ENCODE measurements at places on chromosomes 3 and 15.
A peak's percentile ranks its signal among the peaks of the same experiment; 100 is the strongest.

- DNase-seq, result no peak
Measured at GRCh38 chr3:36729204-36730056, 34.9 kb downstream of the DCLK3 start.

DNA sequence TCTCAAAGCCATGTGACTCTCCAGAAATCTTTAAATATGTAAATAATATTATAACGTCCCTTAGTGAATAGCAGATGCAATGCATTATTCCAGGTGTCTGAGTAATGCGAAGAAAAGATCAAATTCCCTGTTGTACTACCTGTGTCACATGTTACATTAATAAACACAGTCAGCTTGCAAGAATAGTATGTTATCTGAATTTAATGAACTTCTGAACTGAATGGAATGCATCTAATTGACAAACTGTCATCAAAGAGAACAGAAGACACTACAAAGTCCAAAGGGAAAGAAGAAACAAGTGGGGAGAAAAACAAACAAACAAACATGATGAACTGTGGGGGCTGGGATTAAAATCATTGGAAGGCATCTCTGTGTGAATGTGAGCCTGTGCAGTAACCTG is 508.8 kb downstream of the LPP start:
- DNase-seq, result no peak

DNA sequence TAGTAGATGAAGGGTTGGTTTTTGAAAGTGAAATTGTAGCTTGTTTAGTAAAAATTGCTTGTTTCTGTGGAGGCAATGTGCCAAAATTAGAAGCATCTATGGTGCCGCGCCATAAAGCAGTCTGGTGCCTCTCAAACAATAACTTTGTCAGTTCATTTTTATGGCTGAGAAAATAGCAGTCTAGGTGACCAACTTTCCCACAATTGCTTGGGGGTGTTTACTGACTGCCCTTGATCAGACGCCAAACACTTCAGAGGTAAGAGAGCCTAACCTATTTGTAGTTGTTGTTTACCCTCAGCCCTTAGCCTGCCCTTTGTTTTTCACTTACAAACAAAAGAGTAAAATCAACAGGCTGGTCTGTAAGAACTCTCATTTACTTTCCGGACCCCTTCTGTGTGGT is 174.5 kb downstream of the FNDC3B start:
- no peak for DNase-seq

GRCh38 chr3:190036631-190037030 is 84.1 kb downstream of the P3H2 start:
- no peak for DNase-seq

GRCh38 chr3:134284438-134284837 is 33.8 kb upstream of the RYK start:
- DNase-seq, result no peak

- peak; percentile 51 for DNase-seq
Measured at GRCh38 chr3:105367063-105367405, 325 bp downstream of the ALCAM start.

DNA sequence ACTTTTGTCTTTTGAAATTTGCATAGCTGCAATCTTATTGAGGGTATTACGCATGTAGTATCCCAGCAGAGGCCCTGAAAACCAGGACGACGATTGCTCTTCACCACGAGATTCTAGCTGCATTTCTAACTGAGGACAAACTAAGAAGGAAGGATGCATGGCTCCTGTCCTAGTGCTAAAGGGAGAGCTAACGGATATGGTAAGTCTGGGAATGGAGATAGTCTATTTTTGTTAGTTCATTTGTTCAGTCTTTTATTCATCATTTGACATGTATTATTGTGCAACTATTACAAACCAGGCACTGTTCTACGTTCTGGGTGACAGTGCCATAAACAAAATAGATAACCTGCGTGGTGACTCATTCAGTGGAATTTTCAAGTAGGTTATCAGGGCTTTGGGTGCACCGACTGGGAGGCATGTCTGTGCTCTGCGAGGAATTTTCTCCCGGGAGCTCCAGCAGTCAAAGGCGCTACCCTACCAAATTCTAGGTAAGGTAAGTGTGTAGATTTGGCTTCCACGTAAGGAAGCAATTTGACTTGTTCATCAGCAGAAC is 51.9 kb upstream of the ETV5 start:
- DNase-seq, result no peak

- no peak for DNase-seq
Measured at GRCh38 chr3:58025837-58026569, 17.8 kb downstream of the FLNB start.

- DNase-seq, result no peak
Measured at GRCh38 chr3:171491361-171491760, 31.2 kb upstream of the TNIK start.

- DNase-seq, result no peak
Measured at GRCh38 chr15:75554717-75555116, 24.4 kb downstream of the PTPN9 start.

DNA sequence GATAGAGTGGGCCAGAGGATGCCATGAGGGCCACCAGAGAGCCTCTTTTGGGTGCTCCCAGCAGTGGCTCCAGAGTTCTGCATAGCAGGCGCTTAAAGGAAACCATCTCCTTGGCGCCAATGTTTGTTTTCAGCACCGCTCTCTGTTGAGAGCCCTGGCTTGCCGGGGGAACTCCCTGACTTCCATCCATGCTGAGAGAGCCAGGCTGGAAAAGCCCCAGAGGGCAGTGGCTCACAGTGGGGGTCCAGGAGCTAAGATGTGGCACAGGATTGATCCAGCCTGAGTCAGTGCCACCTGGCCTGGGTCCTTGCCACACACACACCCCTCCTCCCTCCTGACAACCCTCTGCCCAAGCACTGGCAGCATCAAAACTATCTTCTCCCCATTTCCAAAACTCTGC is 50.4 kb upstream of the HACD2 start:
- no peak for DNase-seq

DNA sequence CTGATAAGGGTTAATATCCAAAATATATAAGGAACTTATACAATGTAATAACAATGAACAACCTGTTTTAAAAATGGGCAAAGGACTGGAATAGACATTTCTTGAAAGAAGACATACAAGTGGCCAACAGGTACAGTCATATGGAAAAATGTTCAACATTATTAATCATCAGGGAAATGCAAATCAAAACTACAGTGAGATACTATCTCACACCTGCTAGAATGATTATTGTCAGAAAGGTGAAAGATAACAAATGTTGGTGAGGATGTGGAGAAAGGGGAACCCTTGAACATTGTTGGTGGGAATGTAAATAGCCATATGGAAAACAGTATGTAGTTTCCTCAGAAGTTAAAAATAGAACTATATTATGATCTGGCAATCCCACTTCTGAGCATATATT is 20.4 kb downstream of the GOLM2 start:
- DNase-seq, result no peak

GRCh38 chr3:77160931-77161497 is 121.1 kb downstream of the ROBO2 start:
- no peak for DNase-seq

DNA sequence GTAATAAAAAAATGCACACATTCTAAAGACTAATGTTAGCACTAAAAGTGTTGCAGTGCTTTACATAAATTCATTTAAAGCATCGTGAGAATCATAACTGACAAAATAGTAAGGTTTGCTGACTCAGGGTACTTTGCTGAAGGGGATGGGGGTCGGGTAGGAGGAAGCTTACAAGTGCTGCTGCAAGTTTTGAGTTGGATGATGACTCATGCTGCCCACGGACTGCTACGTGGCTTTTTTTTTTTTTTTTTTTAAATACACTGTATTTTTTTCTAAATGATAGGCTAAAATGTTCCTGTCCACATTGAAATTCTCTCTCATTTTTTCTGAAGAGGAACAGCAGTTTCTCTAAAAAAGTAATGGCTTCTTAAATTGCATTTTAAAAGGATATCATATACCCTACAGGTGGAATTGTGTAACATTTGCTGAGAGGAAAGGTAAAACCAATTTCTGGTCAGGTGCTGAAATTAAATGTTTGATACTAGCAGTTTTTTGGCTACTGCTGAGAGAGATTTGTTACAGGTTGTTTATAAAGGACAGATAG is 2.2 kb downstream of the MAPK6 start:
- DNase-seq, result peak; percentile 78

DNA sequence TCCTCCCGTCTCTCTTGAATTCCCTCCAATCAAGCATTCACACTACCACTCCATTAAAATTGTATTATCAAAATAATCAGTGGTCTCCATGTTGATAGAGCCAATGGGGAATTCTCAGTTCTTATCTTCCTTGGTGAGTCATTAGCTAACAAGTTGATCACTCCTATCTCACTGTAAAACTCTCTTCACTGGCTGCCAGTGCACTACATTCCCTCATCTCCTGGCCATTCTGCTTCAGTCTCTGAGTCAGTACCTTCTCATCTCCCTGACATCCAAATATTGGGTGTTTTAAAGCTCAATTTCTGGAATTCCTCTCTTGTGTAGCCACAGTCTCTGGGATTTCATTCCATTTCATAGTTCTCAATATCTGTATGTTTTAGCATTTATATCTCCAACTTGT is 175.2 kb downstream of the ALDH1A2 start:
- no peak for DNase-seq

DNA sequence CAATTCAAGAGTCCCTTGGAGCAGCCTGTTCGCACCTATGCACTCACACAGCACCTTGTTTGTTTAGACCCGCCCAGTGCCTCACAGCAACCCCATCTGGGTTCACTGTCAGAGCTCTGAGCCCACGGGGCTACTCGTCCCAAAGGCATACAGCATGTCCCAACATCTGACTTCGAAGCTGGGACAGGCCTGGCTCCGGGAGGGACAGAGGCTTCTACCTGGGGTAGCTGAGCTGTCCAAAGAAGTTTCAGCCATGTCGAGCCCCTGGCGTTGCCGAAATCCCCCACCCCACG is 28.6 kb upstream of the CYP11A1 start:
- no peak for DNase-seq

DNA sequence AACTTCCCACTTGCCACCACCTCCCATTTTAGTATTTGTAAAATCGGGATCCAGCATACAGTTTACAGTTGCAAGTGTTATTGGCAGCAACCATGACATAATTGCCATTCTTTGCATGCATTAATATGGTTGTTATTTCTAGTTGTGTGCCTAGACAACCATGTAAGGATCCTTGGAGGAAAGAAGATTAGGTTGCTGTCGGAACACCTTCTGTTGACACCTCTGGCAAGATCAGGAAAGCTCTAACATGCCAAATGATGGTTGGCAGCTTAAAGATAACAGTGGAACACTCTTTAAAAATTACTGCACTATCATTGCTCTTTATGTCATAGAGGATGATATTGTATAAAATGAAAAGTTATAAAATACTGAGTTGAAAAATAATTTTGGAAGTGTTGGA is 313.5 kb upstream of the RARB start:
- no peak for DNase-seq

GRCh38 chr3:197682713-197683112 is 54.0 kb downstream of the RUBCN start:
- DNase-seq, result no peak

- DNase-seq, result no peak
Measured at GRCh38 chr15:35095941-35096340, 10.8 kb upstream of the NANOGP8 start.

DNA sequence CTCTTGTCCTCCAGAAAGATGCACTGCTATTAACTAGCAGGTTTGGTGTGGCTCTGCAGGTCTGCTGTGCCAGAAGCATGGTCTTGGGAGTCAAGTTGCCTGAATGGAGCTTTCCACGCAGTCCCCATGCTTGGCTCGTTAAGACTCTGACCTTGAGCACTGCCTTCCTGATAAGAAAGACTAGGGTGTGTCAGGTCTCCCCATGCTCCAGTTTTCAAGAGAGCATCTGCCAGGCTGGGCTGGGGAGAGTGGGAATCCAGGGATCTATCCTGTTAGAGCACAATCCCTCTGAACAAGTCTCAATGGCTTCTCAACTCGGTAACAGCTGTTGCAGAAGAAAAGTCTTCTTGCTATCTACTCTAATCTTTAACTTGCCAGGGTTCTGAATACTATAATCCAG is 98.2 kb downstream of the TJP1 start:
- no peak for DNase-seq

DNA sequence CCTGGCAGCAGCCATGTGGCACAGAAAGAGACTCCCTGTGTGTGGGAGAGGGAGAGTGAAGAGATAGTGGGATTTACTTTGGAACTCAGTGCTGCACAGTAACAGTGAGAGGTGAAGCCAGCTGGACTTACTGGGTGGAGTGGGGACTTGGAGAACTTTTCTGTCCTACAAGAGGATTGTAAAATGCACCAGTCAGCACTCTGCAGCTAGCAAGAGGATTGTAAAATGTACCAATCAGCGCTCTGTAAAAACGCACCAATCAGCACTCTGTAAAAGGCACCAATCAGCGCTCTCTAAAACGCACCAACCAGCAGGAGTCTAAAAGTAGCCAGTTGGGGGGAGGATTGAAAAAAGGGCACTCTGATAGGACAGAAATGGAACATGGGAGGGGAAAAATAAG is 688.8 kb upstream of the ALCAM start:
- DNase-seq, result no peak

- peak; percentile 17 for DNase-seq
Measured at GRCh38 chr3:36864180-36865053, 80.4 kb downstream of the TRANK1 start.

GRCh38 chr3:123102826-123103225 is 36.0 kb downstream of the PDIA5 start:
- DNase-seq, result no peak

DNA sequence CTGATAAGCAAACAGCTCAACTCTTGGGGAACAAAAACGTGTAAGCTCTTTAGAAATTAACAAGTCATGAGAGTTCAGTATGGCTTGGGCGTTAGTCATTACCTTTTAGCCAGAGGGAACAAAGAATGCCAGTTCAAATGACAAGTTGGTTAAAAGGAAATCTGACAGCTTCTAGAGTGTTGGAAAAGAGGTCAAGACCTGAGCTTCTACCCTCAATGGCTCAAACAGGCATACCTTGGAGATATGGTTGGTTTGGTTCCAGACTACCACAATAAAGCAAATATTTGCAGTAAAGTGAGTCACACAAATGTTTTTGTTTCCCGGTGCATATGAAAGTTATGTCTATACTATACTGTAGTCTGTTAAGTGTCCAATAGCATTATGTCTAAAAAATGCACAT is 136.1 kb downstream of the CACNA1D start:
- DNase-seq, result no peak

- DNase-seq, result no peak
Measured at GRCh38 chr3:12046406-12046805, 42.2 kb downstream of the SYN2 start.

- DNase-seq, result no peak
Measured at GRCh38 chr3:85258819-85259218, 300.0 kb downstream of the CADM2 start.

- DNase-seq, result no peak
Measured at GRCh38 chr3:108006881-108007331, 83.9 kb downstream of the CD47 start.

- no peak for DNase-seq
Measured at GRCh38 chr3:107953722-107954121, 137.1 kb downstream of the CD47 start.

- no peak for DNase-seq
Measured at GRCh38 chr3:108123326-108123725, 32.5 kb upstream of the CD47 start.

GRCh38 chr3:16204751-16205150 is 30.3 kb downstream of the GALNT15 start:
- DNase-seq, result no peak

GRCh38 chr3:156795890-156796481 is 30.2 kb upstream of the LEKR1 start:
- DNase-seq, result no peak

Measured in activated CD4-positive, alpha-beta T cell treated with anti-CD3 and anti-CD28 coated beads for 48 hours (primary cell).